ENCODE measurements at places on chromosomes 12 and 14. TPM values are rescaled to one million over a fixed set of nuclear protein-coding genes. Genes with fewer than 3 reads are reported as not detected.

- no peak for DNase-seq
Measured at GRCh38 chr12:33609910-33610309, 170.3 kb upstream of the SYT10 start.

The FAM181A gene
- total RNA-seq = not detected

- DNase-seq = peak; percentile 57
Measured at GRCh38 chr14:96037891-96038557, 1.1 kb upstream of the C14orf132 start.

DNA sequence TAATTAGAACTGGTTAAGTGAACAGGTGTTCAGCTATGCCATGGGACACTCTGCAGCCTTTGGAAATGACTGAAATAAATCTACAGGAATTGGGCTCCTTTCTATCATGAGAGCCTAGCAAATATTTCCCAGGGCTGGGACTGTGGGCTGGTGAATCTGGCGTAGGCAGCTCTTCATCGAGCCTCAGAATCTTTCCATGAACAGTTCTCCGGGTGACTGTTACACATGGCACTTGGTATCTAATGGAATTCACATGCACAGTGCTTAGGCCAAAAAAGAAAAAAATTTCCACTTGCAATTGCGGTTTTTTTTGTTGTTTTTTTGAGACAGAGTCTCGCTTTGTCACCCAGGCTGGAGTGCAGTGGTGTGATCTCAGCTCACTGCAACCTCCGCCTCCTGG, 32.1 kb downstream of the PRKAB1 start:
- no peak for DNase-seq

DNA sequence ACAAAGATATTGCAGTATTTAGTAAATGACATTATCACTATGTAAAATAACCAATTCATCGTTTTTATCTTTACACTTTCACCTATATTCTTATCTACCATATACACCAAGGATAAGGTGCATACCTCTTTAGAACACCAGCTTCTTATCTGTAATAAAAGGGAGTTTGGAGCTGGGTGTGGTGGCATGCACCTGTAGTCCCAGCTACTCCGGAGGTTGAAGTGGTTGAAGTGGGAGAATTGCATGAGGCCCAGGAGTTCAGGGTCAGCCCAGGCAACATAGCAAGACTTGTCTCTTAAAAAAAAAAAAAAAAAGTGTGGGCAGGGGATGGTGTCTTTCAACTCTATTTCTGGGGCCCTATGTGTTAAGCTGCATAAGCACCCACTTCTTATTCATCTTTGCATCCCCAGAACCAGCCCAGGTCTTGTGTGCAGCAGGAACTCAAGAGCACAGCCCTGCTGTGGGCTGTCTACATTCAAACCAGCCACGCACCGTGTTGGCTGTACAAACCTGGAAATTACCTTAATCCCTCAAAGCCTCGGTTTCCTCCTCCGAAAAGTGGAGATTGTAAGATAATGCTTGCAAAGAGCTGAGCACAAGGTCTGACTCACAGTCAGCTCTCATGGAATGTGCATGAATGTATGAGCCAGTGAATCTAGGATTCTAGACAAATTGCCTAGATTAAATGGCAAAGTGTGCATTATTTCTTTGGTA, 256.6 kb upstream of the FOXN3 start:
- no peak for DNase-seq

The GRIP1 gene
- total RNA-seq = 5.8 TPM

DNA sequence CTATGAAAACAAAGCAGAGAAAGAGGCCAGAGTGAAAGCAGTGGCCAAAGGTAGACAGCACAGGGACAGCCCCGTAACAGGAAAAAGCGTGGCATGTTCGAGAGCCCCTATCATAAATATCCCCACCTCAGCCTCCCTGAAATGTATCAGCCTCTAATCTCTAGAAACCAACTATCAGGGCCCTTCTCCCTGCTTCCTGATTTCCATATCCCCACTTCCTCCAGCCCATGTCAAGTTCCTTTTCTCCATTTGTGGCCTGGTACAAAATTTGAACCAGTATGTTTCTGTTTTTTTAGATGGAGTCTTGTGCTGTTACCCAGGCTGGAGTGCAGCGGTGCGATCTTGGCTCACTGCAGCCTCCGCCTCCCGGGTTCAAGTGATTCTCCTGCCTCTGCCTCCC, 16.9 kb downstream of the DEPDC4 start:
- DNase-seq = no peak

GRCh38 chr12:28313631-28314030, 123.4 kb downstream of the CCDC91 start:
- peak; percentile 18 for DNase-seq

DNA sequence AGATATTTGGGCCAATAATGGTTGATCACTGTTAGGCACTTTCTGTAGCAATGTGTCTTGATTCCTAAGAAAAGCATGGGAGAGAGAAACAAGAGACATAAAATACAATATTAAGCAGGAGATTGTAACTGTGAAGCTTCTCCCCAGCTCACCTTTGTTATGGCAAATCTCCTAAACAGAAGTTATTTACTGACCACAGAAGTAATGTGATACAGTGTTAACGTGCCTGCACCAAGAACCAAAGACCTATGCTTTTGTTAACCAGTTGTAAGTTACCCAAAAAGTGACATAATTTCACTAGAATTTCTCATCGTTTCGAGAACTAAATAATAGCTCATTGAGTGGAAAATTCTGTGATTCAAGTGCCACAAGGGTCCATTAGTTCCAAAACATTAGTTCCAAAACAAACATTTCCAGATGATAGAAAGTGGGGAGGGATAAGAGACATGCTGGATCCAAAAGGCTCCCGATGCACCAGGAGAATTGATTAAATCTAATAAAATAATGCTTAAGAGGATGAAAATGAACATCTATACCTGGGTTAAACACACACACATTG, 14.3 kb downstream of the RERG start:
- DNase-seq = no peak

DNA sequence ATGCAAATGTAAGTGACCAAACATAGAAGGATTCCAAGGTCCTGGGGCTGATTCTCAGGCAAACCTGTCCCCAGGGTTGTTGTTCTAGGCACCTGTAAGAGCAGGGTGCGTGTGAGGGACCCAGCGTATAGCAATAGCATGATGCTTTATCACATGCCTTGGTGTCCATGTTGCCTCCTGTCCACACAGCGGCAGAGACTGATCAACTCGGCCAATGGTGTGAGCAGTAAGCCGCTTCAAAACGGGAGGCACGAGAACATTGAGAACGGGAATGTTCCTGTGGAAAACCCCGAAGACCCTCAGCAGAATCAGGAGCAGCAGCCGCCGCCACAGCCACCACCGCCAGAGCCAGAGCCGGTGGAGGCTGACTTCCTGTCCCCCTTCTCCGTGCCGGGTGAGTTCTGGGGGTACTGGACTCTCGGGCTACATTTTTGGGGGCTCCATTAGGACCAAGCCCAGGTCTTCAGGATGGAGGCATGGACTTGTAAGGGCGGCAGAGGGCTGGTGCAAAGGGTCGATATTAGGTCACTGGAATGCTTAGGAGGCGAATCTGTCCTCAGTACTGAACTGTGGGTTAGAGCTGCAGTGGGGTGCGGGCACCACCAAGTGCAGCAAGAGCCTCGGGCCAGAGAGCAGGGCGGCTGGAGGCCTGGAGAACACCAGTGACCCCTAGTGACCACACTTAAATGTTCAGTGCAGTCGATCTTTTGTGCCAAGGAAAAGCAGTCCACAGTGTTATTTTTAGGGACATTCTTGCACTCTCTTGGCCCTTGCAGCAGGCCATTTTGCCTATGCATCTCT, 57.2 kb upstream of the RIN3 start:
- peak; percentile 31 for DNase-seq

DNA sequence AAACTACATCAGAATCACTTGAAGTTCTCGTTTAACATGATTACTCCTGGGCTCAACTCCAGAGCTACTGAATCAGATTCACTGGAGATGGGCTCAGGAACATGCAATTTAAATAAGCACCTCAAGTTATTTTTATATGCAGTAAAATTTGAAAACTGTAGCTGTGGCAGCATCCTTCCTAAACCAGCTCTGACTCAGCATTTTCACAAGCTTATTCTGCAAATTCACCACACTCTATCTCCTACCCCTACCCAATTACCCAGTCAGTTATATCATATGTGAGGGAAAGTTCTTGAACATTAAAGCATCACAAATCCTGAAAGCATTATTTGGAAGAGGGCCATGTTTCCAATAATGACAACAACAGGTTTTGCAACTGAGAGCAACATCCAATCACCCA, 24.2 kb upstream of the LRRC9 start:
- no peak for DNase-seq

The CLEC6A gene
- total RNA-seq = not detected

DNA sequence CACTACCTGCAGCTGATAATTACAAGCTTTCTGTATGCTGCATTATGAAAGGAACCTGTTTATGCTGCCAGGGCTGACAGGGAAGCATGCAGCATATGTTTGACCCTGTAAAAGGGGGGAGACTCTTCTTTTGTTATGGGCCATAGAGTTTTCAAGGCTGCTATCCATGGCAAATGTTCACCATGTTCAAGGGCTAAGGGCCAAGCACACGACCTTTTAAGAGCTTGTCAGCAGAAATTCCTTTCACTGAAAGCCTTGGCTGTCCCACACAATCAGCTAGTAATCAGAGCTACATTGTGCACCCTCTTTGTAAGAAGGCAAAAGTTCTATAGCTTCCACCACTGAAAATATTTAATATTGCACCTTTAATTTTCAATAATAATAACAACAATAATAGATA, 74.2 kb upstream of the MBIP start:
- no peak for DNase-seq

- DNase-seq = no peak
Measured at GRCh38 chr12:50425589-50426258, 25.0 kb downstream of the LARP4 start.

DNA sequence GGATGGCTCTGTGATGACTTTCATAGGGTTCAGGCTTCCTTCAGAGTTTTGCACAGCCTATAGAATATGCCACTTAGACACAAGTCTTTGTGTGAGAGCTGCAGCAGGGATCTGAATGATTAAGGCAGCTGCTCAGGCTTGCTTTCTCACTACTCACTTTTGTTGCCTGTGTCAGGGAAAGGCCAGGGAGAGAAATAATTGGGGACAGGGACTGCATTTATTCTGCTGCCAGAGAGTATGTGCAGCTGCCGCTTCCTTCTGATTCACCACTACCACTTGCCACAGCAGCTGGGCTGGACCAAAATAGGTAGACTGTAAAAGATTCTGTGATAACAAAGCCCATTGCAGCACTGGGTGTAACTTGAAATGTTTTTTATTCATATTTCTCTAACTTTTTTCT, 49.7 kb downstream of the TRMT5 start:
- no peak for DNase-seq

DNA sequence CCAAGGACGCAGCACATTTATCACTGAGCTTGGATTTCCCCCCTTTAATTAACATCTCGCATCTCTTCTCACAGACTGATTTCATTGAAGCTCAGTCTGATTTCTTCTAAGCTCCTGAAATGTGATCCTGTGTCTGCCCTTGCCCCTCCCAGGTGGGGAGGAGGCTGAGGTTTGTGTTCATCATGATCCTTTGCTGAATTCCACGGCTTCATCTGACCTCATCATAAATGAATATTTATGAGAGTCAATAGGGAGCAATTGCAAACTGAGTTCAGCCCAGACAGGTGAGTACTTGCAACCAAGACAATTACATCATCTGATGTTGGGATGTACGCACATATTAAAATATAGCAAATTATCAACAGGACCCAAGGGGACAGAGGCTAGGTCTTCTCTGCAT, 72.4 kb downstream of the MAP1LC3B2 start:
- no peak for DNase-seq

GRCh38 chr14:72780751-72781150, 113.2 kb downstream of the DPF3 start:
- no peak for DNase-seq

DNA sequence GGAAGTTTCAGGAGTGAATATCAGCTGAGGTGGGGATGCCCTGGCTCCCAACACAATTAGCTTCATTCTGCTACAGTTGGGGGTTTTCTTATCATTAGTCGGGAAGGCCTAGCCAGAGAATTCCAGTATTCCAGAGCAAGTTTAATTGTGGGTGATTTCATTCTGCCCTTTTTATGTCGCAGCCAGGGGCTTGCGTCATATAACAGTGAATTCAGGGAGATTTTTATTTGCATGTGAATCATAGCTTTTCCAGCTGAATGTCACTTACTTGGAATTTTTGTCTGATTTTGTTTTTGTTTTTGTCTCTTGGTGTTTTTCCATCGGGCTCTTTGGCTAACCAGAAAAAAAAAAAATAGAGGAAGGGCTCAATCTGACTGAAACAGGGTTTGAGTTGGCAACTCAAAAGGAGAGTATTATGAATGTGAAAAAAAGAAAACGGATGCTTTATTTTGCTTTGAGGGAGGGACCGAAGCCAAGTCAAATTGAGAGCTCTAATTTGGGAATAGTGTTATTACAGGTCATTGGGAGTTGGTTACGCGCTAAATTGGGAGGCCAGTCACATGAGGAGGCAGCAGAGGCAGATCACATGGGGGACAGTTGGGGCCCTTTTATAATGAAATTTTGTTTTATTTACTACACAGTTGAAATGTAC, 119.4 kb downstream of the SAMD4A start:
- peak; percentile 65 for DNase-seq

- DNase-seq = no peak
Measured at GRCh38 chr12:68841717-68842116, 33.7 kb downstream of the MDM2 start.

GRCh38 chr12:126201981-126202537, 1136.8 kb downstream of the AACS start:
- no peak for DNase-seq

- DNase-seq = no peak
Measured at GRCh38 chr12:104758771-104759170, 199.3 kb downstream of the SLC41A2 start.

DNA sequence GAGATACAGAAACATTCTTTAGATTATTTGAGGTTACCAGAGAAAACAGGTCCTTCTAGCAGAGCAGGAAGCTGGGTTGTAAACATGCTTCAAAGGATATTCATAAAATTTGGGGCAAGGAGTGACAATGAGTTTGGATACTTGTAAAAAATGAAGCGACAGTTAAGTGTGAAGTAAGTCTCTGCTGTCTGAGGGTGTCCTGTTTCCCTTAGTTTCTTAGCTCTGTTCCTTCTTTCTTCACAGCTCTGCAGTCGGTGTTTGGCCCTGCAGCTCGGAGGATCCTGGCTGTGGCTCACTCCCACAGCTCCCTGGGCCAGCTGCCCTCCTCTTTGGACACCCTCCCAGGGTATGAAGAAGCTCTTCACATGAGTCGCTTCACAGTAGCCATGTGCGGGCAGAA, 10.8 kb downstream of the TMEM52B start:
- DNase-seq = no peak

DNA sequence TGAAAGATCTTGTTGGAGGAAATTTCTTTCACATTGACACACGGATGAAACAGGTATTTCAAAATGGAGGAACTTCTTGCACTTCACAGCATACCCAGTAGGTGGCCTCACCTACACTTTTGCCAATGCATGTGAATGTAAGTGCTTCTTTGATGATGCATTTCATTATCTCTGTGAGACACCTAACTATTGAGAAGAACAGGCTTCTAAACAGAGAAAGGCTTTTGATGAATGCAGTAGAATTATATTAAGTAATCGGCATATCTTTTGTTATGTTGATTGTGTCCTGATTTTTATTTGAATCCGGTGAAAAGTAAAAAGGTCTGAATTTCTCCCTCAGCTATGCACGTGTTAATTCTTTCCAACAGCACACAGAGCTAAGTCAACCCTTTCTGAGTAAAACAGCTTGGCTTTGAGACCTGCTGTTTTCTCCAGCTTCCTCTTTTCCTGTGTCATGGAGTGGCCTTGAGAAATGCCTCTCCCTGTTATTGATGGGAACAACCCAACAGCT, 399.0 kb downstream of the NAV3 start:
- DNase-seq = no peak
